Ovary (tissue), 10 donors: ENCODE measurements at places on chromosomes 3 and 15. TPM values are rescaled to one million over a fixed set of nuclear protein-coding genes. Genes with fewer than 3 reads are reported as not detected.

DNA sequence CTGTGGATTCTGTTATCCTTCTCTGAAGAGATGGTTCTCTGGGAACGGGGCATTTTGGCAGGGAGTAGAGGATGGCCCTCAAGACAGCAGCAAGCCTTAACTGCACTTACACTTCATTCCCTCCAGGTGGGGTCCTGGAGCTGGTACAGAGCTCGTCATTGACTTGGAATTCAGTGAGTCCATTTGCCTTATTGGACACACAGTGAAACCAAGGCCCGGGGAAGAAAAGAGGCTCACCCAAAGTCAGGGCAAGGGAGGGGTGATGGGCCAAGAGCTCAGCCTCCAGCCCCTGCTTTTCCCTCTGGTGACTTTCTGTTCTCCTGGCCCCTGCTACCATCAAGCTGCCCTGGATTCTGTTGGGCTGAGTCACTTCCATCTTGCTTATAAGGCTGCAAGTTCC, 125.6 kb downstream of the ETFA start:
- no peak overlapping the region for H3K4me3 ChIP-seq
- H3K4me1 ChIP-seq = peaks cover 1% of the 10 kb centered on the region
- DNase-seq = no peak
- no peaks in the 10 kb centered on the region for H3K36me3 ChIP-seq
- no peaks in the 10 kb centered on the region for H3K27me3 ChIP-seq

GRCh38 chr3:115187149-115187757, 40.2 kb upstream of the ZBTB20 start:
- H3K36me3 ChIP-seq = no peaks in the 10 kb centered on the region
- H3K4me3 ChIP-seq = no peak overlapping the region
- no peak for DNase-seq
- H3K27ac ChIP-seq = no peak overlapping the region
- H3K4me1 ChIP-seq = no peaks in the 10 kb centered on the region

DNA sequence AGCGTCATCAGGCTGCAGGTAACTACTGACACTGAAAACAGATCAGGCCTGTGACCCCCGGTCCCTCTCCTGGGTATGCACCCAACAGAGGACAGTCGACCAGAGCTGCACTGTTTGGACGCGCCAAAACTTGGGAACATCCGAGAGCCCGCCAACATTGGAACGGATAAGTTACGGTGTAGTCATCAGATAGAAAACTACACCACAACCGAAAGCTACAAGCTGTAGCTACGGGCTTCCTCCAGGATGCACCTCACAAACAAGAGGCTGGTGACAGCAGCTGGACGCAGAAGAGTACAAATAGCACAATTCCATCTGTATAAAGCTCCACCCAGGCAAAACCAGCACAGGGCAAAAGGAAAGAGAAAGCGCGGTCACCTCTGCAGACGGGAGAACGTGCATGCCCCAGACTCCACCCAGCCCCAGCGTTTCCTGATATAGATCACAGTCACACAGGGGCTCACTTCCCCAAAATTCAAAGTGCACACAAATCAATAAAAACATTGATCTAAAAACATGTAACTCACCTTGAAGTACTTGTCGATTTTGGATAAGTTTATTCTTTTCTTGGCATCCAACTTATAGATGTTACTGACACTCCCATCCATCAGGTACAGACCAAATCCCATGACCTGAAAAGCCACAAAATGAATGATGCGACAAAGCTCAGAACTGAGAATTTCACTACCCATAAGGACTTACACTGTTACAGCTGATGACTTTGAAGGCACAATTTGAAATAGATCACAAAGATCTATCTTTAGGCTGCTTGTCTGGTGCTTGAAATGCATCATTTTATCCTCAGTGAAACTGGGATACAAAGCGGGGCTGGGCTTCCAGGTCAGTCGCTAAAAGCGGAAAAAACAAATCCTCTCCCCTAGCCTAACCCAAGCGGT, 43.3 kb downstream of the CYFIP1 start:
- H3K4me1 ChIP-seq = no peaks in the 10 kb centered on the region
- DNase-seq = no peak
- no peak overlapping the region for H3K27ac ChIP-seq
- no peaks in the 10 kb centered on the region for H3K27me3 ChIP-seq
- no peak overlapping the region for H3K4me3 ChIP-seq

DNA sequence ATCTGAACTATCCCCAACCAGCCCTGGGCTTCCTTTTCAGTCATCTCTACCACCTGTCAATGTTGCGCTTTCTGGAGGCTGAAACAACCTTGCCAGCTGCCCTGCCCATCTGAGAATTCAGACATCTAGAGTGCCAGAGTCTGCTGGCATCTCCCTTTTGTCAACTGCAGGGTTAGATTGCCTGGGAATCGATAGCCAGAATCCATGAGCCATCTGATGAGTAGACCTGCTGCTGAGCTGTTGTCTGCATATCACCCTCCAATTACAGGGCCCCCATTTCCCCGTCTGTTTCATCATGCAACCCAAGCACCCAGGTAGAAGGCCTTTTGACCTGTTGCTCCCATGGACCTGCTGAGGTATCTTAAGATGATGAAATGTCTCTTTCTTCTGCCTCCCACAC, 280.1 kb downstream of the EPHB1 start:
- H3K36me3 ChIP-seq = no peaks in the 10 kb centered on the region
- H3K4me3 ChIP-seq = no peak overlapping the region
- DNase-seq = no peak
- H3K27ac ChIP-seq = no peak overlapping the region
- no peaks in the 10 kb centered on the region for H3K4me1 ChIP-seq
- no peaks in the 10 kb centered on the region for H3K27me3 ChIP-seq

The ALDH1L1 gene
- 85.5 TPM for total RNA-seq

The HYAL3 gene
- 1.6 TPM for total RNA-seq
